ENCODE measurements at places on chromosomes 1 and 21.

GRCh38 chr1:222817529-222817928 is 2.7 kb downstream of the DISP1 start:
- DNase-seq, result no peak

GRCh38 chr1:19892628-19893168 is 10.5 kb downstream of the OTUD3 start:
- DNase-seq, result no peak

GRCh38 chr1:211627259-211627658 is 48.2 kb downstream of the NEK2 start:
- no peak for DNase-seq

- no peak for DNase-seq
These were observed 1.1 kb upstream of the PRDM16 start for GRCh38 chr1:3067671-3068563.

DNA sequence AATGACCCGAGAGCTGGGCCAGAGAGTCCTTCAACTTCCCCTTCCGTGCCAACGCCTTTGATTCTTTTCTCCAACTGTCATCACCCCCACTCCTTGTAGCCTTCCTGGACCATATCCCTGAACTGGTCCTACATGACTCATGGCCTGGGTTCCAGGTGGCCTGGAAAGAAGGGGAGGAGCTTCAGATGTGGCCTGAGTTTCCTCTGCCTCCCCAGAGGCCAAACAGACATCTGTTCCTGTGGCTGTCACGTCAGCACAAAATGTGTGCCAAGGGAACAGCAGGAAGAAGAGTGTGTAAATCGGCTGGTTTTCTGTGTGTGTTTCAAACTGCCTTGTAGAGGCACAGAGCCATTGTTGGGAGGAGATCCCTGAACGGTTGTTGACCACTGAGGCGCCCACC is 24.9 kb upstream of the KIRREL1 start:
- DNase-seq, result no peak

DNA sequence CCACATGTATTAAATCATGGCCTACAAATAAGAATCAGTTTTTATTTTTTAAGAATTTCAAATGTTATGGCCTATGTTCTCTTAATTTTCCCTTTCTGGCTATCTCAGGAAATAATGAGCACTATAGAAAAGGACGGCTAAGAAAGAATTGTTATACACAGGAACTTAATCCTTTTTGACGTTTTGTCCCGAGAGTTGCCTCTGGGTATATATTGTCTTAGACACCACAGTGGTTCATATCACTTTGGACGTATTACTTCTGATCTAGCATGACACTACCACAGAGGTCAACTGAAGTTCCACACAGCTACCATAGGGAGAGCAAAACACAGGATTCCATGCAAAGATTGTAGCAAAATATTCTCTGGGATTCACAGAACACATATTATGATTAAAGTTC is 307.6 kb downstream of the VAV3 start:
- no peak for DNase-seq

- peak; percentile 47 for DNase-seq
These were observed 22.7 kb downstream of the UTP25 start for GRCh38 chr1:209850342-209850979.

DNA sequence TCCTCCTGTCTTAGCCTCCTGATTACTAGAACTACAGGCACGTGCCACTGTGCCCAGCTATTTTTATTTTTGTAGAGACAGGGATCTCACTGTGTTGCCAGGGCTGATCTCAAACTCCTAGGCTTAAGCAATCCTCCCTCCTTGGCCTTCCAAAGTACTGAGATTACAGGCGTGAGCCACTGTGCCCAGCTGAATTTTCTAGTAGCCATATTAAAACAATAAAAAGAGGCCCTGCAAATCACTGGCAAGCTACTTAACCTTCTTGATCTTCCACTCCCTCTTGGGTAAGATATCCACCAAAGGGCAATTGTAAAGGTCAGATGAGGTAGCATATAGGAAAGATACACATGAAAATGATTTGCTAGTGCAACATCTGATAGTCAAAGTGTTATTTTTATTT is 65.6 kb upstream of the SRSF10 start:
- no peak for DNase-seq

DNA sequence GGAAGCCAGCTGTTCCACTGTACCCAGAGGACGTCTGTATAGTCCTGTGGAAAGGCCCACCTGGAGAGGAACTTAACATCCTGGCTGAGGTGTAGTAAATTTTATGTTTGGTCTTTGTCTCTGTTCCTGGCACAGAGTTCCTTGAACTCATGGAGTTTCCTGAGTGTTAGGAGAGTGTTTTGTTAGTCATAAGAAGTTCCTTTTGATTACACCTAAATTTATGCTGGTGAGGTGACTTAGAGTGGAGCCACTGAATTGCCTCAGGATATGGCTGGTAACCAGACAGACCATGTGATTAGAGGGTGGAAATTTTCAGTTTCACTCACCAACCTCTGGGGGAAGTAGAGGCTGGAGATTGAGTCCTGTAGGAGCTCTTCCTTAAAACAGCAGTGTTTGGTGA is 57.9 kb downstream of the RASAL2 start:
- DNase-seq, result no peak

GRCh38 chr1:211625040-211625439 is 46.1 kb upstream of the SLC30A1 start:
- peak; percentile 29 for DNase-seq

DNA sequence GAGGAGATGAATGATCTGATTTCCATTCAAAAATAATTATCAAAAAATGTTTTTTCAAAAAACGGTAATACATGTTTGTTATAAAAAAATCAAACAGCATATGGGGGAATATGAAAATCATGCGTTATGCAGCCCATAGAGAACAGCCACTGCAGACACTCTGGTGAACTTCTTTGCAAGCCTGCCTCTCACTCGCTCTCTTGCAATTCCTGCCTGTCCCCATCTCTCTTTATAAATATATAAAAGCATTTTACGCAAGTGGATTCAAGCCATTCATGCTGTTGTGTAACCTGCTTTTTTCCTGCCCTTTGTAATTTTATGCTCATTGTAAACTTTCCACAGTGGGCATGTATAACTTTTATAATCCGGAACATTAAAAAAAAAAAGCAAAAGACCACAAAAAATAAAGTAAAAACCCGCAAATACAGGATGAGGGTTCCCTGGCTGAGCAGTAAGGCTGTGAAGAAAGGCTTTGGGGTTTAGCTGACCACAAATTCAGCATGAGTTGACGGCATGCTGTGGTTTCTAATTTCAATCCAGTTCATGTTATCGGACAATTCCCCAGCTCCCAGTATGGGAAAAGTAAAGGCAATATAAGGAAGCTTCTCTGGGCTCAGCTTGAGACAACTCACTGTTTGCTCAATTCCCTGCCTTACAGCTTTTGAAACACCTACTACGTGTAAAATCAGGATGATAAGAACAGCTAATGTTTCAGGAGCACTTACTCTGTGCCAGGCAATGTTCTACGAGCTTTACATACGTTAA is 52.8 kb upstream of the ZBTB40 start:
- no peak for DNase-seq

GRCh38 chr1:64823691-64824476 is 79.0 kb downstream of the RAVER2 start:
- peak; percentile 83 for DNase-seq

- no peak for DNase-seq
These were observed 1.7 kb upstream of the AIRE start for GRCh38 chr21:44283948-44284347.

- no peak for DNase-seq
These were observed 70.0 kb upstream of the TENT5C start for GRCh38 chr1:117535821-117536220.

GRCh38 chr1:50620680-50621329 is 197.6 kb upstream of the DMRTA2 start:
- DNase-seq, result peak; percentile 21

DNA sequence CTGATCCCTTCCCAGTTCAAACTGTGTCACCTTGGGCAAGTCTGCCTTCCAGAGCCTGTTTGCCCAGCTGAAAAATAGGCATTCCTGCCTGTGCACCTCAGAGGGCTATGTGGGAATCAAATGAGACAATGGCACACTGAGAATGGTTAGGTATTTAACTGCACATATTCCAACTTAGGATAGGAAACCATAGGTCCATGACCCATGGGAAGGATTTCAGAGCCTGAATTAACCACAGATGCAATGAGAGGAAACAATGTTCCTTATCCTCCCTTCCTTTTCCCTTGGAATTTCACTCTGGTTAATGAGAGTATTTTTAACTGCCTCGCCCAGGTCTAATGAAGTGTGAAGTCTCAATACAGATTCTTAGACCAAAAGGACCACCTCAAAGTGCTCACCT is 12.7 kb downstream of the PAFAH2 start:
- DNase-seq, result no peak

- no peak for DNase-seq
These were observed 57.0 kb upstream of the NEK7 start for GRCh38 chr1:198099755-198100154.

DNA sequence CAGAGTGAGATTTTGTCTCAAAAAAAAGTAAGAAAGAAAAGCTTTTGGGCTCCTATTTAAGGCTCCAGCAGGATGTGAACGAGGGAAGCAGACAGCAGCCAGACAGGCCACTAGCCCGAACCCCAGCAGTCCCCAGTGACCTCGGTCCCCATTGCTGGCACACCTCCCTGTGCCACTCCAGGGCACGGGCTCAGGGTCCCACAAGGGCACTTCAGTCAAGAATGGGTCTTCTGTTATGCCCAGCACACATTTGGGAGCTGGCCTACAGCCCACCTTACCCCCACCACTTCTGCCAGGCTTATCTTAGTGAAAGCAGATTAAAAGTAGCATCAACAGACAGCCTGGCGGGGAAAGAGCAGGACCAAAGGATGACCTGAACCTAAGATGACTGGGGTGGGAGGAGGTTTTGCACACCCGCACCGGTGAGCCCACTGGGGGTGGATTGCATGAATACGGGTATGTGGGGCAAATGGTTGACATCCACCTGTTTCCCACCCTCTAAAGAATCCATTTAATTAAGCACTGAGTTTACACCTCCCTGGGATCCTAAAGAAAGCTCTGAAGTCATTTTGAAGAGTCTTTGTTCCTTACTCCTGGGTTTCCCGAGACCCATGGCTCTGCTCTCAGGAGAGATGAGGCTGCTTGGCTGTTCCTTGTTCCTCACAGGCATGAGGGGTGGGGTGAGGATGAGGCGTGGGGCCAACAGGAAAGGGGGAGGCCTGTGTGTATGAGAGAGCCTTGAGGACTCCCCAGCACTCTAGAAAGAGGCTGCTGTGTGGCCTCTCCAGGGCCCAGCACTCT is 4.7 kb downstream of the CHI3L1 start:
- DNase-seq, result no peak

- peak; percentile 21 for DNase-seq
These were observed 74.7 kb downstream of the NTPCR start for GRCh38 chr1:233025157-233025556.

DNA sequence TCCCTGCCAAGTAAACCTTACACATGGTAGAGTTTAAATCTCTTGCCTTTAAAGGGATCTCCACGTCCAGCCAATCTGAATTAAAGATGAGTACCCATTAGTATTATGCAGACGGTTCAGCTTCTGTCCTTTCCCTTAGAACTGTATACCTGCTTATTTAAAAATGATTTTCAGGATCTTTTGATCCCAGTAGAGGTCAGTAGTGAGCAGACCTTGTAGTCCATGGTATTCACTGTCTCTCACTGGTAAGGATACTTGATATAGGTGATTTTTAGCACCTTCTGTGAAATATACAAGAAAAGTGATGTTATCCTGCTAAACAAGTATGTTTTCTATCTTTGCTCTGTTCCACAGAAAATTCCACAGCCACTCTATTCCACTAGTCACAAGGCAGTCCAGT is 1211.6 kb upstream of the ADGRL4 start:
- peak; percentile 81 for DNase-seq

DNA sequence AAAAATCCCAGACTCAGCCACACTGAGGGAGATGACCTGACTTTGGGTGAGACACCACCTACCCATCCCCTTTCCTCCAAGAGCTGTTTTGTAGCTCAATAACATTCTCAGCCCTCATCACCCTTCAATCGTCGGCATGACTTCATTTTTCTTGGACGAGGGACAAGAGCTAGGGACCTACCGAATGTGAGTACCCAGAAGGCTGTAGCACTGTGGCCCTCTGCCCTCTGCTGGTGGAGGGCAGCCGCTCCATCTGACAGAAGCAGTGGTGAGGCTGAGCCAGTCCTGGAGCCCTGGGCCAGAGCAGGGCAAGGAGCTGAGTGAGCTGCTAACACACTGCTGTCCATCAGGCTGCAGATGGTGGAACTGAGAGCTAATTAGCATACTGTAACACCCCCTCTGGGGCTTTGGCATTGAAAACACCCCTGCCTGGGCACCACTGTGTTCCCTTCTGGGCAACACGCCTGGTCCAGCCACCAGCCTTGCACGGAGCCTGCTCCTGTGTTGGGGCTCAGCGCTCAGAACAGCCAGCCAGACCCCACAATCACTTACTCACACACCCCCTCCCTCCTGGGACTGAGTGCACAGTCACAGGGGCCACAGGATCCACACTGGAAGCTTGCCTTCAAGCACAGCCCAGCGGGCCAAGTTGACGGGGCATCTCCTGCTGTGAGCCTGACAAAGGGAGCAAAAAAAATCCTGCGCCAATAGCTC is 18.3 kb upstream of the ALPL start:
- peak; percentile 60 for DNase-seq

DNA sequence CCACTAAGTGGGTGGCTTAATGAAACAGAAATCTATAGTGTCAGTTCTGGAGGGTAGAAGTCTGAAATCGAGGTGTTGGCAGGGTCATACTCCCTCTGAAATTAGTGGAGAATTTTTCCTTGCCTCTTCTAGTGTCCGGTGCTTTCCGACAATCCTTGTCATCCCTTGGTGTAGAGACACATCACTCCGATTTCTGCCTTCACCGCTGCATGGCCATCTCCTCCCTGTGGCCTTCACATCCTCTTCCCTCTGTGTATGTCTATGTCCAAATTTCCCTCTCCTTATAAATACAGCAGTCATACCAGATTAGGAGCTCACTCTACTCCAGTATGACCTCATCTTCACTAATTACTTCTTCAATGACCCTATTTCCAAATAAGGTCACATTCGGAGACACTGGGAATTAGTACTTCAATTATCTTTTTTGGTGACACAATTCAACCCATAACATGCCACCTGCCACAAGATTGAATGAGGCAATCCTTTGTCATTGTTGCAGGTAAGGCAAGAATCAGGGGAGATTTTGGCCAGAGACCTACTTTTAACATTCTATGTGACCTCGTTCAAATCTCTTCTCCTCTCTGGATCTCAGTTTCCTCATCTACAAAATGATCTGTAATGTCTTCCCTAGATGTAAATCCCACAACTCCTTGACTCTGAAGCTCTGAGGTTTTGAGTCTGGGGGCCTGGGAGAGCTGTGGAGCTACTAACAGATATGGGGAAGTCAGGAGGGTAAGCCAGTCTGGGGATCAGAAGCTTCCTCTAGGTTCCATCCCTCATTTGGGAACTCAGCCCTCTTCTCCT is 16.1 kb downstream of the NAV1 start:
- DNase-seq, result no peak

GRCh38 chr1:78383923-78384322 is 106.9 kb upstream of the PTGFR start:
- no peak for DNase-seq

GRCh38 chr21:31571879-31572278 is 87.6 kb upstream of the SOD1 start:
- no peak for DNase-seq

DNA sequence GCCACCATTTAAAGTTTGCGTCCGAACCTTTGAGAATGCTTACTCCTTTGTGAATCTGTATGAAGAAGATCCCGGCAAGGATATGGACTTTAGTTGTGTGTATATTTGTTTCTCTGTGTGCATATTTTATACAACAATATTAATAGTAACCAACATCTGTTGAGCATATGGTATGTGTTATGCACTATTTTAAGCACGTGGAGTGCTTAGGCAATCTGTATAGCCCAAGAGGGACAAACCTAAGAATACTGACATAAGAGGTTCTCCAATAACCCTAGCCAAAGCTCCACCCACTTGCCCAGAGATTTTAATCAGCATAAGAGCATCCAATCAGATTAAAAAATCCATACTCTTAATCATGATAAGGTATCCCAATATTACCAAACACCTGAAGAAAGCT is 92.7 kb downstream of the MAB21L3 start:
- DNase-seq, result no peak
